LHCN-M2 (cell line): ENCODE measurements at places on chromosomes 13 and 19. TPM values are rescaled to one million over a fixed set of nuclear protein-coding genes. Genes with fewer than 3 reads are reported as not detected.

- DNase-seq: no peak
Observed at GRCh38 chr13:30708541-30708940, 26.8 kb upstream of the ALOX5AP start.

The KLK3 gene
- not detected in 2 replicates for total RNA-seq

DNA sequence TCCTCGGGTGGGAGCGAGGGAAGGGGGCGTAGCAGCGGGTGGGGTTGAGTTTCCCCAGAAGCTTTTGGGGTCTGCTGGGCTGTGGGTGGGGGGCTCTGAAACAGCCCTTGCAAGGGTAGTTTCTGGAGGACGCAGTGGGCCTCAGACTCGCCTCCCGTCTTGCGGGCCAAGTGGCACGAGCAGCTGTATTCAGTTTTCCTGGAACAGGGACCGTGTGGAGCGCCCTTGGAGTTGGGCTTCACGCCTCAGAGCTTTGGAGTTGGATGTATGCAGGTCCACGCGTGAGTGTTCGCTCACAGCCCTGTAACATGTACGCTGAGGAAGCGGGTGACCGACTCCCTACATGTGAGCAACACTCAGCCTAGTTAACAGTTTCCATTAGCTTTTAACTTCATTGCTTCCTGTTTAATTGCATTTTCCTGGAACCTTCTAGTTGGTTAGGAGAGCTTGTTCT lies 603 bp downstream of the TM9SF2 start:
- DNase-seq: peak; percentile 17

GRCh38 chr19:19538061-19538784 lies at the start of gene CILP2:
TSS of gene CILP2 (plus strand) at chr19:19538265. CDS start at chr19:19538350, 85 bp downstream.
- DNase-seq: no peak

- no peak for DNase-seq
Observed at GRCh38 chr19:45244133-45244794, 943 bp downstream of the EXOC3L2 start.

- DNase-seq: no peak
Observed at GRCh38 chr13:94780421-94780820, 68.1 kb upstream of the SOX21 start.

The PDX1 gene
- total RNA-seq: not detected in 2 replicates

GRCh38 chr13:24699541-24699940 lies 19.3 kb downstream of the ATP12A start:
- no peak for DNase-seq

DNA sequence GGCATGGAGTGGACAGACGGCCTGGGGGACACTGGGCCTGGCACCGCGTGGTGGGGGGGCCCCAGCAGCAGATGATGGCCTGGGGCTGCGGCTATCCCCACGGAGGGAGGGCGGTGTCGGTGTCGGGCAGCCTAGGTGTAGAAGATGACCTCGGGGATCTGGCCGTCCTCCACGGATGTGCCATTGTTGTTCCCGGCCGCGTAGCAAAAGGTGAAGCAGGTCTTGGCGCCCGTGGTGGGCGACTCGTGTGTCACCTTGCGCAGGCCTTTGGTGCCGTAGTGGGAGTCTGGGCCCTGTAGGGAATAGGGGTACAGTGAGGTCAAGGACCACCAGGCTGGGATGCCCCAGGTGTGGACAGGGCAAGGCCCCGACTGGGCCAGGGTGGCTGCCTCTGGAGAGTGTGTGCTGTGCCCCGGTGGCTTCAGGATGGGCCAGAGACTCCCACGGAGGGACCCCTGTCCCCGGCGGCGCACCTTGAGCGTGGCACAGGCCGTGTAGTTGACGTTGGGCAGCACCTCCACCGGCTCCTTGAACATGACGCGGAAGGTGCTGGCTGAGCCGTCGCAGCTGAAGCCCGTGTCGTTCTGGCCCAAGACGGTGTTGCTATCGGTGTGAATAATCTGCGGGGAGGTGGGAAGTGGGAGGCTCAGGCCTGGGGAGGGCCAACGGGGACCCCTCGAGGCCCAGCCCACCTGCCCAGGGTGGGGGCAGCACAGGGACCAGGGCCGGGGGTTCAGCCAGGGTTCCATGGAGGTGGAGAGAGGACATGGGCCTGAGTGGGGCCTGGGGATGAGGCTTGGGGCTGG lies 29.0 kb downstream of the BTBD2 start:
- no peak for DNase-seq

- DNase-seq: peak; percentile 52
Observed at GRCh38 chr19:8461376-8461775, 16.6 kb downstream of the HNRNPM start.

DNA sequence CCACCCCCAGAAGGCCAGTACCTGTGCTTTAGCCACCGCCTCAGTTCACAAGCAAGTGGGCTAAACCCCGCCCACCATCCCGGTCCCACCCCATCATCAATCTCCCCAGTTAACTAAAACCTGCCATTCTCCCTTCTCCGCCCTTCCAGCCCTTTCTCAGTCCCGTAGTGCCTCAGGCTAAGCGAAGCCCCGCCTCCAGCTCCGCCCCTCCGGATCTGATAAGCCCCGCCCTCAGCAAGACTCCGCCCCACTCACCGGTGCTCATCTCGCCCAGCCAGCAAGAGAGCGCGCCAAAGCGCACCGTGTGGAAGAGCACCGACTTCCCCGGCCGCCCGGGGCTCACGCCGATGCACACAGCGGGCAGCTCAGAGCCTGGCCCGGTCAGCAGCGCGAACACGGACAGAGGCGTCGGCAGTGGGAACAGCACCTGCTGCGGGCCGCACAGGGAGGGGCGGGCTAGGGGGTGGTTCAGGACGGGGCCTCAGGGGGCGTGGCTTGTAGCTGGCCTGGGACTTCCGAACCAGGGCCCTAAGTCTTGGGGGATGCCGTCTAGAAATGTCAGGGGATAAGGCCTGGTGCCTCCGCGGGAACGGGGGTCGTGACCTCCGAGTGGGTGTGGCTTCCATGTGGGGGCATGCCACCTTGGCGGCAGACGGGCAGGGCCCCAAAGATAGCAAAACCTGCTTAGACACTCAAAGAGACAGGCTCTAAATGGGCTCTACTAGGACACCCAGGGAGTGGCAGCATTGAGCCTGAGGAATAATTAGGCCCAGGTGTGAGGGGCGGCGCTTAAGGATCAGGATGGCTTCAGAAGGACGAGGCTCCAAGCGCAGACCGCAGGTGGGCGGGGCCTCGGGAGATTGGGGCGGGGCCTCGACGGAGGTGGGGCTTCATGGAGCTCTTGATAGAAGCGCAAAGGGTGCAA lies 21.4 kb downstream of the MAP4K1 start:
- DNase-seq: no peak

The TJP3 gene
- total RNA-seq: not detected in 2 replicates

The ZNF439 gene
- total RNA-seq: 0.11 and 0.26 TPM in 2 replicates

The CGB2 gene
- 0.26 TPM in 1 of 2 replicates, not detected in the other for total RNA-seq

- DNase-seq: no peak
Observed at GRCh38 chr13:34512817-34513216, 429.3 kb upstream of the NBEA start.

The ZNF835 gene
- total RNA-seq: not detected in 2 replicates

GRCh38 chr13:82905071-82905470 lies 977.2 kb downstream of the SLITRK1 start:
- DNase-seq: no peak

The LRG1 gene
- 0.13 TPM in 1 of 2 replicates, not detected in the other for total RNA-seq

GRCh38 chr19:6442087-6442688 lies 8.6 kb upstream of the SLC25A41 start:
- DNase-seq: no peak

- no peak for DNase-seq
Observed at GRCh38 chr19:51082611-51083010, at the start of gene KLK14. TSS of gene KLK14 (minus strand) at chr19:51082887. CDS start at chr19:51082614, 273 bp downstream.

The CEACAM7 gene
- not detected in 2 replicates for total RNA-seq

GRCh38 chr19:19468424-19469050 lies 46.8 kb downstream of the TSSK6 start:
- peak; percentile 57 for DNase-seq

The SPRED3 gene
- total RNA-seq: 5.6 and 6.9 TPM in 2 replicates

The DOCK9 gene
- 69.2 and 100 TPM in 2 replicates for total RNA-seq

DNA sequence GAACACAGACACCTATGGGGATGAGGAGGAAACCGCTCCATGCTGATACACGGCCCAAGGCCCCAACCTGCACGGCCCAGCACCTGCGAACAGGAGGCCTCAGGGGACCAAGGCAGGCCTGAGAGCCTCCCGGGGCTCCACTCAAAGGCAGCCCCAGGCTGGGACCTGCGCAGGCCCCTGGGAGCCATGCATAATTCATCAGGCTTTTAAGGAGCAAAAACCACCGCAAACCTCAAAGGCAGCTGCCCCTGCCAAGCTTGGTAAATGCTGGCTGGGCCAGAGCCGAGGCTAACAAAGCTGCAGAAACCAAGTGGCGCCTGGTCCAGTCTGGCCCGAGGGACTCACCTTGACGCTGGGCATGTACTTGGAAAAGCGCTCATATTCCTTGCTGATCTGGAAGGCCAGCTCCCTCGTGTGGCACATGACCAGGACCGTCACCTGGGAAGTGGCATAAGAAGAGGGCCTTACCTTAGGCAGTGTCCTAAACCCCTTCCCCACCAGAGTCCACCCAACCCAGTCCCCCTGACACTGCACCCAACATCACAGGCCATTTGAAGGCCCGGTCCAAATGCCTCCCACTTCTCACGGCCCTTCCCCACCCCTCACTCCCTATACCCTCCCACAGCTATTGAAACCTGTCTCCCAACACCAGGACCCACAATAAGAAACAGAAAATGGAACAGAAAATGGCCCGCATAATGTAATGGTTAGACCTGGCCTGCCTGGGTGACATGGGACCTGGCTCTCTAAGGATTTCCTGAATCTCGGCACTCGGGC lies 7.8 kb downstream of the DDX39A start:
- no peak for DNase-seq

The SAFB2 gene
- total RNA-seq: 17.6 and 23.2 TPM in 2 replicates

GRCh38 chr19:36423925-36424324 lies 5.5 kb upstream of the ZFP82 start:
- no peak for DNase-seq

DNA sequence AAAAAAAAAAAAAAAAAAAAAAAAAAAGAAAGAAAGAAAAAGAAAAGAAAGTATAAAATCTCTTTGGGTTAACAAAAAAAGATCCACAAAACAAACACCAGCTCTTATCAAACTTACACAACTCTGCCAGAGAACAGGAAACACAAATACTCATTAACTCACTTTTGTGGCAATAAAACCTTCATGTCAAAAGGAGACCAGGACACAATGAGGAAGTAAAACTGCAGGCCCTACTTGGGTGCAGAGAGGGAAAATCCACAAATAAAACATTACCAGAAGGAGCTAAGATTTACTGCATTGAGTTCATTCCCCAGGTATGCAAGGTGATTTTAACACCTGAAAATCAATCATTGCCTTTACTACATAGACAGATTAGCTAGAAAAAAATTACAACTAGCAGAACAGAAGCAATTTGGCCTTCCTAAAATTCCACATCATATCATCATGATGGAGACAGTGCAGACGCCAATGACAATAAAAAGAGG lies 9.6 kb upstream of the CEACAM5 start:
- DNase-seq: no peak

The ZNF99 gene
- under 0.01 TPM in 1 of 2 replicates, not detected in the other for total RNA-seq

The ZNF491 gene
- 0.80 and 0.90 TPM in 2 replicates for total RNA-seq

- DNase-seq: no peak
Observed at GRCh38 chr19:45202637-45203036, 24.1 kb downstream of the BLOC1S3 start.

GRCh38 chr19:48645620-48646000 lies 377 bp downstream of the CA11 start:
- no peak for DNase-seq

- DNase-seq: no peak
Observed at GRCh38 chr19:39834287-39834841, 402 bp upstream of the DYRK1B start.

- no peak for DNase-seq
Observed at GRCh38 chr13:41074523-41074922, 13.2 kb downstream of the WBP4 start.

DNA sequence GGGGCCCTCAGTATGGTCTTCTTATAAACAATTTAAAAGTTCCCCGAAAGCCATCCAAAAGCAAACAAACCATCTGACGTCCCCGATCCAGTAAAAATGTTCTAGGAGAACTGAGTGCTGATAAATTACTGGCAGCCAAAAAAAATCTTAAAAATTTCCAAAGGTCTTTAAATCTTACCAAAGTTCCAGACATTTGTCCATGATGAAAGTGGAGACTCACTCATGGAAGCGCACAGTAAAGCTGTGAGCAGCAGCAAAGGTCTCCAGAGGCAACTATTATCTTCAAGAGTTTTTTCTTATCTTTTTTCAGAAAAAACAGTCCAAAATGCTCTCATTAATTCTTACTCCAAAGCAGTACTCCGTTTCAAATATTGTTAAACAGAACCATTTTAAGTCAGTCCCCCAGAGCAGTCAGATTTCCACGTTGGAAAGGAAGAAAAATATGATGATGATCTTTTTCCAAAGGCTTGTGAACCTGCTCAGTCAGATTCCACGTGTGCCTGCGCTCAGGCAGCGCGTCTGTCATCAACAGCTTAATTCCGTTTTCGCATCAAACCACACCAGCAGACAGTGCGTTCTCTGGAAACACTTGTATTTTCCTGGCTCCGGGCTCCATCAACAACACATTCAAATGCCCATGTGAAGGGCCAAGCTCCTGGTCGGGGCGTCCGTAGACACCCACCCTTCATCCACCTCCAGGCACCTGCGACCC lies 85.4 kb downstream of the COL4A1 start:
- no peak for DNase-seq

GRCh38 chr19:34171877-34172660 lies at the start of gene LSM14A:
TSS of gene LSM14A (plus strand) at chr19:34172504. CDS start at chr19:34172643, 139 bp downstream.
- DNase-seq: peak; percentile 83

DNA sequence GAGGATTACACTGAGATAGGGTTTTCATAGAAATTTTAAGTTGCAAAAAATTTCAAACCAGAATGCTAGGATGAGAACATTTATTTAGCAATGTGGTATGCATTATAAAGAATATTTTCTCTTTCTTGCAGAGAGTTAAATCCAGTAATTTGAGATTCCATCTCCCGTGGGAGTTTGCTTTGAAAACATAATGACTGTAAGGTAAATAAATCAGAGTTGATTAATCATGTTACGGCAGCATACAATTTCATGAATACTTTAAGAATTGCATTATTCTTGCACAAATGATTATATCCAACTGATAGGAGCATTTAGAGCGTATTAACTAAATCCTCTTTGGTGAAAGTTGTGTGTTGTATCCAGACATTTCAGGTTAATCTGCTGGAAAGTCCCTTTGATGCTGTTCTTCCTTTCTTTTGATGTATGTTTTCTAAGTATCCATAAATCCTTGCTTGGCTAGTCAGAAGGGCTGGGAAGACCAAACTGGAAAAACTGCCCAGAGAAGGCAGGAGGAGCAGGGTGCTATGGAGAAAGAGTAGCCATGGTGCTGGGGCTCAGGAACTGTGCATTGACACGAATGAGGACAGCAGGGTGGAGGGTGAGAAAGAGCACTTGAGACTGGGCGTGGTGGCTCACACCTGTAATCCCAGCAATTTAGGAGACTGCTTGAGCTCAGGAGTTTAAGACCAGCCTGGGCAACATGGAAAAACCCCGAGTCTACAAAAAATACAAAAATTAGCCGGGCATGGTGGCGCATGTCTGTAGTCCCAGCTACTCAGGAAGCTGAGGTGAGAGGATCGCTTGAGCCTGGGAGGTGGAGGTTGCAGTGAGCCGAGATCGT lies 4.8 kb upstream of the GJA3 start:
- DNase-seq: no peak

- no peak for DNase-seq
Observed at GRCh38 chr19:42441049-42441445, 1.7 kb downstream of the CXCL17 start.
